Fibroblast of skin of back (primary cell): ENCODE measurements at places on chromosomes 12 and 14.

- no peak for DNase-seq
These were observed 30.3 kb downstream of the DIO3 start for GRCh38 chr14:101591582-101591981.

DNA sequence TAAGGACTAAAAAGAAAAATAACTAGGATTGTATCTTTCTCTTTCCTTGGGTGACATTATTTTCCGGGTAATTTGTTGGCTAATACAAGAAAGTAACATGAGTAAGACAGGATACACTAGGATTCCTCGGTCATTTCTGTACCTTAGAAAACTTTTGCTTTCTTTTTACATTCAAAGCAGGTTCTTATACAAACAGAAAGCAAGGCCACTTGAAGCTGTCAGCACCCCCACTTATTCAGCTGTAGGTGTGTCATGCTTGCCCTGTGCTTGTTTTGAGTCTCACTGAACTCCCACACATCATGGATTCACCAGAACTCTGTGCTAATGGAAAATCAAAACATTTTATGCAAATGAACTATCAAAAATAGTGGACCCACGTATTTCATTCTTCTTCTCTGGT is 266.8 kb upstream of the CLEC14A start:
- no peak for DNase-seq

GRCh38 chr12:10110256-10110844 is 11.6 kb upstream of the CLEC1A start:
- no peak for DNase-seq

- DNase-seq: no peak
These were observed 25.0 kb downstream of the JAG2 start for GRCh38 chr14:105143451-105144025.

- DNase-seq: peak; percentile 66
These were observed 36.8 kb upstream of the VWF start for GRCh38 chr12:6161124-6161882.

GRCh38 chr14:105526776-105527380 is 495 bp downstream of the TMEM121 start:
- no peak for DNase-seq

DNA sequence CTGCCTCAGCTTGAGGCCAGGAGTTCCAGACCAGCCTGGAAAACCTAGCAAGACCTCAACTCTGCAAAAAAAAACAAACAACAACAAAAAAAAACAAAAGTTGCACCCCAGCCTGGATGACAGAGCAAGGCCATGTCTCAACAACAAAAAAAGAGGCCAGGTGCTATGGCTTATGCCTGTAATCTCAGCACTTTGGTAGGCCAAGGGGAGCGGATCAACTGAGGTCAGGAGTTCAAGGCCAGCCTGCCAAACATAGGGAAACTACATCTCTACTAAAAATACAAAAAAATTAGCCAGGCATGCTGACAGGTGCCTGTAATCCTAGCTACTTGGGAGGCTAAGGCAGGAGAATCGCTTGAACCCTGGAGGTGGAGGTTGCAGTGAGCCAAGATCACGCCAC is 6.5 kb upstream of the SLC2A14 start:
- DNase-seq: no peak

DNA sequence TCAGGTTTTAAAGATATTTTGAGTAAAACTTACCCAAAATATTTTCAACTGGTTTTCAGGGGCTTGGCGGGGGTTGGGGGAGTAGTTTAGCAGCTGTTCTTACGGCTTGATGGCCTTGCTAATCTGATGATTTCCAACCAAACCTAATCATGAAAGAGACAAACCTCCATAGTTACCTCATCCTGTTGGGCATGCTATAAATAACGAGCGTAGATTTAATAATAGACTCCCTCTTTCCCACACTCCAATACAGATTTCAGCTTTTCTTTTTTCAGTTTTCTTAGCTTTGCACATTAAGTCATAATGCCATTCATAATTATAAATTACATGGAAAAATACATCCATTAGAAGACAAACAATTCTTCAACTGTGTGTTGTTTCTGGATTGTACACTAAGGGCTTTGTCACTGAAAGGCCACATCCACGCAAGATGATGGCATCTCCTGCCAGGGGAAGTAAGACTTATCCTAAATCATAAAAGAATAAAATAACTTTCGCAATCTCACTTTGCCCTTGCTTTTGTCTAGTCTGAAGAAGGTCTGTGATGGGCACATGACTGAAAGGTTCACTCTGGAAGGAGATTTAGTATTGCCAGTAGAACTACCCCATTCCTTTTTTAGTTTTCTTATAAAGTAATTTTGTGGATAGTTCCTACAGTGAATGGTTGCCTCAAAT is 23.2 kb downstream of the ITPR2 start:
- DNase-seq: no peak

- no peak for DNase-seq
These were observed 403.1 kb downstream of the C12orf75 start for GRCh38 chr12:105733579-105733978.

DNA sequence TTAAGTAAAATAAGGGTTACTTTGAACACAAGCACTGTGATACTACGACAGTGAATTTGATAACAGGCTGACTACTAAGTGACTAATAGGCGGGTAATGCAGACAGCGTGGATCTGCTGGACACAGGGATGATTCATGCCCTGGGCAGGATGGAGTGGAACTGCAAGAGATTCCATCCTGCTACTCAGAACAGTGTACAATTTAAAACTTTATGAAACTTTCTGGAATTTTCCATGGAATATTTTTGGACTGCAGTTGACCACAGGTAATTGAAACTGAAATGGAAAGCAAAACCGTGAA is 46.0 kb downstream of the YEATS4 start:
- DNase-seq: peak; percentile 97

GRCh38 chr14:94769391-94770250 is at the start of gene GSC:
TSS of gene GSC (minus strand) at chr14:94770113. CDS start at chr14:94770015, 98 bp downstream.
- DNase-seq: peak; percentile 49

- DNase-seq: no peak
These were observed 307.6 kb upstream of the FLRT2 start for GRCh38 chr14:85222341-85222740.

DNA sequence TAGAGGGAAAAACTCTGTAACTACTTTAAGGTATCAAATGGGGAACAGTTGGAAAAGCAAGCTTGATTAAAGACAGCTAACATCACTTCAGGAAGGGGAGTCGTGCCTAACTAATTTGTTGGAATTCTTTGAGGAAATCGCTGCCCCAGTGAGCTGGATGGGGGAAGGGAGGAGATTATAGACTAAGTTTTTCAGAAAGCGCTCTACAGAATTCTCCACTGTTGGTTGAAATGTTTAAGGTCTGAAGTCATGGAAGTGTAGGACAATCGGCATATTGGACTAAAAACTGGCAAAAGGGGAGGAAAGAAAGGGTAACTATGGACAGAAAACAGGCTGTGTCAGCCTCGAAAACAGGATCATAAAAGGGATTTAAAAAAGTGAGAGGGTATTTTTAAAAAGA is 229.9 kb upstream of the HMGA2 start:
- DNase-seq: peak; percentile 74

- no peak for DNase-seq
These were observed 150.6 kb downstream of the BCL11B start for GRCh38 chr14:99121319-99121875.

- no peak for DNase-seq
These were observed 234.2 kb upstream of the ARHGAP5 start for GRCh38 chr14:31842899-31843298.

DNA sequence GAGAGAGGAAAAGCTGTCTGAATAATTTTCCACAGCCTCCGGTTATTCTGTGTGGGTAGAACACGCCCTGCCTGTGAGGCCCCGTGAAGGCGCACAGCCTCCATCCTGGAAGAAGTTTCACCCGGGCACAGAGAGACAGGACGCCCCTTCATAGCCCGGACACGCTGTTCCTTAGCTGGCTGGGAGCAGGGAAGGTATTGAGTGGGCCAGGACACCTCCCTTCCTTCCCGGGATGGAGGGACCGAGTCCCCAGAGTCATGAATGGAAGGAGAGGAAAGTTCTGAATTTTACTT is 135.5 kb downstream of the GCH1 start:
- no peak for DNase-seq

- no peak for DNase-seq
These were observed 408.5 kb downstream of the ZFP36L1 start for GRCh38 chr14:68384335-68384734.

DNA sequence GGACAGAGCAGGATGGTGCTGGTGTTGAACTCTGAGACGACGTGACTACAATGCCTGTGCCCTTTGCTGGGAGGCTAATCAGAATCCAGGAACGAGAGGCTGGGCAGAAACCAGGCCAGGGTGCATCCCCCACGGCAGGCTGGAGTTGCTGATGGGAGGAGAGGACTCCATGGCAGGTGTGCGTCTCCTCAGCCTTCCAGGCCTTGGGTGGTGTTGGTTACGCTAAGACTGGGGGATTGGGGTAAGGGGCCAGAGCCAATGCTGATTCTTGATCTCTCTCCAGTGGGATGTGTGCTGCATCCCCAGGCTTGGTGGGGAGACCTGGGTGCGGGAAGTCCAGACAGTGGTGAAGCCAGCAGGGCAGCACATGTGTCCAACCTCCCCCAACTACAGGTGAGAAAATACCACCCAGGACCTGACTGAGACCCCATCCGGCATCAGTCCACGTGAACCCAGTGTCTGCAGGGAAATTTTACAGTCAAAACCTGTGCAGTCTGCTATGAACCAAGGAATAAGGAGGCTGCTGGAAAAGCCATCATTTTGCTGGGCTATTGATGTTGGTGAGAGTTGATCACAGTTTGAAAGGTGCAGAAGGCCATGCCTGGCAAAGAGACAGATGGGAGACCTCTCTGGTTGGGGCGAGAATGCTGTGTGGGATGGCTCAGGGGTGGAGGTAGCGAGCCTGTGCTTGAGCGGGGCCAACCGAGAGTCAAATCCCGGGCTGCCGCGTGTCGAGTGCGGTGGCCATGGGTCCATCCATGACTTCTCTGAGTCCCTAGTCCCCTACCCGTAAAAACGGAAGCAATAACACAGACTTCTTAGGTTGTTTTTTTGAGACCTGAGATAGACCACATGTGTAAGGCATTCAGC is 89.8 kb downstream of the NTF3 start:
- no peak for DNase-seq

- no peak for DNase-seq
These were observed 12.9 kb downstream of the CEP170B start for GRCh38 chr14:104877806-104878550.

DNA sequence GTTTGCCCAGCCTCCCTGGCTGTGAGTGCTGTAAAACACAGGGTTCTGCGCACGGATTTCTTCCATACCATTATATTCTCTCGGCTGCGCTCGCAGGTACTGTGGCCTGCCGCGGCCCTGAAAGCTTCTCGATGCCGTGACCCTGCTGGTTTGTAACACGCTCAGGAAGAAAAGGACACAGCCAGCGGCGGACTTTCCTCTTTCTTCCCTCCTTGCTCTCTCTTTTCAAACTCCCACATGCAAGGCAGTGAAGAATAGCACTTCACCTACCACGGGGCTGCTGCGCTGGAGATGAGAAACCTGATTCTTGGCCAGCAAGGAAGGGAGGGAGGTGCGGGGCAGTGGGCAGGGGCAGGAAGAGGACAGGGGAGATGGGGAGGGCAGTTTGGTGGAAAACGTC is 130.2 kb downstream of the RBM19 start:
- no peak for DNase-seq

DNA sequence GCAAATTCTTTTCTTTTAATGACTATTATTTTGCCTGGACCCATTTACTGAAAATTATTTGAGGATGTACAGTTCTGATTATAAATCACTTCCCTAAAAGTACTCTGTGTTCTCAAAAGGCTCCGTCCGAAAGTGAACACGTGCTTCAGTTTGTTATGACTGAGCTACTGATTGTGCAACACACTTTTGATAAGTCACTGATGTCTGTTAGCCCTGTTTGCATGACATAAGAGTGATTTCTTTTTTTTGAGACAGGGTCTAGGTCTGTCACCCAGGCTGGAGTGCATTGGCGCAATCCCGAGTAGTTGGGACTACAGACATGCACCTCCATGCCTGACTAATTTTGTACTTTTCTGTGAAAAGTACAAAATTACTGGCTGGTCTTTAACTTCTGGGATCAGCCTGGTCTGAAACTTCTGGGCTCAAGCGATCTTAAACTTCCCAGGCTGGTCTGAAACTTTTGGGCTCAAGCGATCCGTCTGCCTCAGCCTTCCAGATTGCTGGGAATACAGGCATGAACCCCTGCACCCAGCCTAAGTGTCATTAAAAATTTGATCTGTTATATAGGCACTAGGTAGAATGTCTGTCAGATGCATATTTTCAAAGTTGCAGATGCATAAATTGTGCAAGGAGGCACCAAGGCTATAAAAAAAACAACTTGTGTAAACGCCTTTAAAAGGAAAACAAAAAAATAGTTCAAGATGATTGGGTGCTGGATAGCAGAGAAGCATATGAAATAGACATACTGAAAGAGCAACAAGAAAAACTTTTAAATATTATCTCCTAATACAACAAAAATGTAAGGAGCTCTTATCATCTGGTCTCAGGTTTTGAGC is 111.5 kb downstream of the SRGAP1 start:
- DNase-seq: no peak

- no peak for DNase-seq
These were observed 606 bp downstream of the PRIMA1 start for GRCh38 chr14:93787465-93788292.

GRCh38 chr14:60161196-60162107 is 3.7 kb downstream of the DHRS7 start:
- no peak for DNase-seq

GRCh38 chr14:106879241-106879640 is 1352.9 kb downstream of the TMEM121 start:
- DNase-seq: peak; percentile 1

- no peak for DNase-seq
These were observed 354.9 kb downstream of the TMEM121 start for GRCh38 chr14:105881021-105881930.

DNA sequence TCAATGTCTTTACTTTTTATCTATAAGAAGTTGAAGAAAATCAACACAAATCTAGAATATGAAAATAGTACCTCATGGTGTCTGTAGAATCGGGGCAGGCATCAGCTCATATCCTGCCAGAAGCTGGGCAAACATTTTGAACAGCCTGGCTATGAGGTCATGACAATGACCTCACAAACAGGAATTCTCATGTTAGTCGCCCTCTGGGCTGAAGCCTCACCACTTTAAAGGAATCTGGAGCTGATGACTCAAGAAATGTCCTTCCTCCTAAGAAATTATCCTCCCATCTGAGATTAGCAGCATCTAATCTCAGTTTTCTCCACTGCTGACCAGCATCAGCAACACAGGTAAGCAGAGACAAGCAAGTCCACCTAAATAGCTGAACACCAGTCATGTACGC is 27.1 kb downstream of the CLIP1 start:
- peak; percentile 85 for DNase-seq

- no peak for DNase-seq
These were observed 38.7 kb downstream of the PPHLN1 start for GRCh38 chr12:42364692-42365091.

GRCh38 chr12:99670635-99671034 is 23.1 kb downstream of the GARIN6 start:
- peak; percentile 3 for DNase-seq

DNA sequence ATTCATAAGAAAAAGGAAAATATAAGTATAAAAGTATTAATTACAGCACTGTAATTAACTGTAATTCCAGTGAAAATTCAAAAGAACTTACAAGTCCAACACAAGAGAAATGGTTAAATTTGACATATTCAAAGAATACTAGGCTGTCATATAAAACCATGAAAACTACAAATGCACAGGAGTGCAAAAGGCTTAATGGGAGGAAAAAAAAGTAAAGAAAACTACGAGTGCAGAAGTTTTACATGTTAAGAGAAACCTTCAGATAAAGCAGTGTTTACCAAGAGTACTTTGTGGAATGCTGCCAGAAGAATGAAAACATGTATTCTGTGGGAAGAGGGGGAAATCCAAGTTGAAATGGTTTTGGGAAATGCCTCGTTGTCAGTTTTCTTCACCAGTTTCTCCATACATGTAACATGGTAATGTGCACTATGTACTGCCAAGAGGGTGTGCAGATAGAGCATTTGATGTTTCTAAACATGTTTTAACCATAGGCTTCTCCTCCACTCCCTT is 9.1 kb downstream of the HEATR5A start:
- peak; percentile 28 for DNase-seq
